Activated gamma-delta T cell treated with Interleukin-2 at 50 U/mL for 16 hours (primary cell): ENCODE measurements at places on chromosomes 5 and 9.

- no peak for DNase-seq
These were observed 62.1 kb upstream of the IL6ST start for GRCh38 chr5:56056875-56057274.

DNA sequence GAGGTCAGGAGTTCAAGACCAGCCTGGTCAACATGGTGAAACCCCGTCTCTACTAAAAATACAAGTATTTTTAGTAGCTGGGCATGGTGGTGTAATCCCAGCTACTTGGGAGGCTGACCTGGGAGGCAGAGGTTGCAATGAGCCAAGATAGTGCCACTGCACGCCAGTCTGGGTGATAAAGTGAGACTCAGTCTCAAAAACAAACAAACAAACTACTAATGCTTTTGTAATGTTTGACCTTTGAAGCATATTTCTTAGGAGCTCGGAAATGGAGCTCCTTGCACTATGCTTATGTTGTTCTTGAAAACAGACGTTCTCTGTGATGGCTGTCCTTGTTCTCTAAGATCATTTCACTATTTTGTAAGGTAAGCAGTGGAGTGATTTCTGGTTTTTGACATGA, 6.0 kb downstream of the F2RL2 start:
- DNase-seq = no peak

DNA sequence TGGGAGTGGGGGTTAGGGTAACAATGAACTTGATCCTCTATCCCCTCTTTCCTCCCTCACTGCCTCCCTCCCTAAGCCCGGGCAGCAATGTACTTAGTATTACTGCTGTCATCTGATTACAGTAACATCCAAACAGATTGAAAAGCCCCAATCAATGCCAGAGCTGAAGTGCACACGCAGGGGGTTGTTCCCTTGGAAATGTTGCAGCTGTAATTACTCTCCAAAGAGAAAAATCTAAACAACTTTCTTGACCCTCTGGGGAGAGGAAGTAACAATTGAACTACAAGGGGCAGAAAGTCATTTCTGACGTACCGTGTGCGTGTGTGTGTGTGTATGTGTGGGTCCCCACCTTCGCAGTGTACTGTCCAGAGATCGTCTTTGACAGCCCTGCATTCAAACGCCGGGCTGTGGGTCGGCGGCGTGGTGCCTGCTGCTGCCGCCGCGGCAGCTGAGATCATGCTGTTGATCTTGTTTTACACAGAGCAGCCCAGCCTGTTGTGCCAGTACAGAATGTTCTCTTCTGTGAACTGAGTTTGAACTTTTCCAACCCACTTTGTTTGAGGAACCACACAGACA, 66.0 kb upstream of the KLF9 start:
- no peak for DNase-seq

DNA sequence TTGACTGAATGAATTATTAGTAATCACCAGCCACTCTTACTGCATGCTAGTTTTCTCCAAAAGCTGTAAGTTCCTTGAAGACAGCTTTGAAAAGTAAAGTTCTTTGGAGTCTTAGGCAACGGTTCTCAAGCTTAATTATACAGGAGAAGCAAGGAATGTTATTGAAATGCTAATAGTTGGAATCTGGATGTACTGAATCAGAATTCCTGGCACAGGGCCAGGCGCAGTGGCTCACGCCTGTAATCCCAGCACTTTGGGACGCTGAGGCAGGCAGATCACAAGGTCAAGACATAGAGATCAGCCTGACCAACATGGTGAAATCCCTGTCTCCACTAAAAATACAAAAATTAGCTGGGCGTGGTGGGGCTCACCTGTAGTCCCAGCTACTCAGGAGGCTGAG, 33.4 kb downstream of the GRIA1 start:
- no peak for DNase-seq

DNA sequence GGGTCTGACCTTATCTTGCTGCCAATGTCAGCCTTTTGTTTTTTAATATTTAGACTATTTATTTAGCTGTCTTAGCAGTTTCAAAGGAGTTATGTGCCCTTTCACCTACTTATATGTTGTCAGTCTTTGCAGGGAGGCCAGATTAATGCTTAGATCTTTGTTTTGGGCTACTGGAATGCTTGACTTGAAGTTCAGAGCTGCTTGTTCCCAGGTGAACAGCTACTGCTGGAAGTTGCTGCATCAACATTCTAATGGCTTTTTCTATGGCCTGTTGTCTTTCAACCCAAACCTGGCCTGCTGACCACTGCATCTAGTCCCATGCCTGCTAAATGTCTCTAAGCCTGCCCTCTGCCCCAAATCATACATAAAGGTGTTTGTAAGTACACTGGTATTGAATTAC, 3.0 kb downstream of the SLC22A5 start:
- no peak for DNase-seq

DNA sequence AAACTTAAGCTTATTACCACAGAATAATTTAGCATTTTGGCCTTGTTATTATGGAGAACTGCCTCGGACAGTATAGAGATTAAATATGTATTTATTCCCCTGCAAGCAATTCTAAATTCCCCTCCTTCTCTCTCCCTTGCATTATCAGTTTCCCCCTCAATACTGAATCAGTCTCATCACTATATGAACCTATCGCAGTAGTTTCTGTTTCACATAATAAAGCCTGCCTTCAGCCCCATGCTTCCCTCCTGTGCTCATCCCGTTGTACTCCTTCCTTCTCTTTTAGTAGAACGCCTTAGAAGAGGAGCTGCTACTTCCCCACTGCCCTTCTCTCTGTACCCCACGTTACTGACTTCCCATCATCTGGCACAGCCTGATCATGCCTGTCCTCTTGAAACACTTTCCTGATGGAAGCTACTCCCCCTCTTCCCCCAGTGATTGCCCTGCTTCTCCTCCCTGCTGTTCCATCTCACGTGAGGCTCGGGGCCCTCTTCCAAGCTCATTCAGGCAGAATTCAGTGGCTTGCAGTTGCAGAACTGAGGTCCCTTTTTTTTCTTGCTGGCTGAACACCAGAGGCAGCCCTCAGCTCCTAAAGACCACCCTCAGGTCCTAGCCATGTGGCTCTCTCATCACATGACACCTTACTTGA, 93.4 kb downstream of the PPIC start:
- no peak for DNase-seq

- DNase-seq = no peak
These were observed 165.4 kb upstream of the TARS1 start for GRCh38 chr5:33275391-33275790.

DNA sequence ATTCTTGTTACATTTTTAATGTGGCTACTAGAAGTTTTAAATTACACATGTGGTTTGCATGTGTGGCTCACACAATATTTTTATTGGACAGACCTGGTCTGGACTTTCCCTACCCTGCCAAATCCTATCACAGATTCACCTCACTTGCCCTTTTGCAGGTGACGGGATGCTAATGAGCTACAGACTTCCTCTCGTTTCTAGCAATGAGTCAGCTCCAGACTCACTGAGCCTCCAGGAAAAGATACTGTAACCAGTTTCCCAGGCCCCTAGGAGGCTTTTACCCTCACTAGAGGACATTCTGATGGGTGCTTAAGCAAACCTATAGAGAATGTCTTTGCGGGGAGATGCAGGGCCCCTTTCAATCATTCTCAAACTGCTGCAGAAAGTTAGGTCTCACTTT, 135.4 kb downstream of the WDR41 start:
- DNase-seq = no peak

GRCh38 chr9:26477963-26478362, 414.6 kb downstream of the CAAP1 start:
- DNase-seq = no peak

DNA sequence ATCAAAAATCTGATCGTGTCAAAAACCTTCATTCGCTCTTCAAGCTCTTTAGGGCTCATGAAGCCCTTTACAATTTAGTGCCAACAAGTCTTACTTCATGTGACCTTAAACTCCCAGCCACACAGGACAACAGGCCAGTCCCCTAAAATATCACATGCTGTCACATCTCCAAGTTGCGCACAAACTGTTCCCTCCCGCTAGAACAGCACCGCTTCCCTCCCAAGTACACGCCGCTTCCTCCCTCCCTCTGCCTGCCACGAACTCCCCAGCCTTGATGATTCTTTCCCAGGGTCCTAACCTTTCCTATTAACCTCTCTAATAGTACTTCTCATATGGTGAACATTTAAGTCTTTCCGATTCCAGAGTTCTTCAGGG, 91.2 kb downstream of the TLE1 start:
- DNase-seq = no peak

DNA sequence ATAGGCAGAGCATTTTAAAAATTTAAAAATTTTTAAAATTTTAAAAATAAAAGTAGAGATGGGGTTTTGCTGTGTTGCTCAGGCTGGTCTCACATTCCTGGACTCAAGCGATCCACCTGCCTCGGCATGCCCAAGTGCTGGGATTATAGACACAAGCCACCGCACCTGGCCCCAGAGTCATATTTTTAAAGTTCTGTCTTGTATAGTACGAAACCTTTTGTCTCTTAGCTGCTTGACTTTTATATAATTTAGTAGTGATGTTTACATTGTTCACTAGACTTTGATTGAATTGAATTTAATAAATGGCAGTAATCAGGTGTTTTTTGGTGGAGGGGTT, 31.0 kb downstream of the LRRTM2 start:
- no peak for DNase-seq

GRCh38 chr5:77087484-77088261, 588 bp upstream of the ZBED3 start:
- no peak for DNase-seq

DNA sequence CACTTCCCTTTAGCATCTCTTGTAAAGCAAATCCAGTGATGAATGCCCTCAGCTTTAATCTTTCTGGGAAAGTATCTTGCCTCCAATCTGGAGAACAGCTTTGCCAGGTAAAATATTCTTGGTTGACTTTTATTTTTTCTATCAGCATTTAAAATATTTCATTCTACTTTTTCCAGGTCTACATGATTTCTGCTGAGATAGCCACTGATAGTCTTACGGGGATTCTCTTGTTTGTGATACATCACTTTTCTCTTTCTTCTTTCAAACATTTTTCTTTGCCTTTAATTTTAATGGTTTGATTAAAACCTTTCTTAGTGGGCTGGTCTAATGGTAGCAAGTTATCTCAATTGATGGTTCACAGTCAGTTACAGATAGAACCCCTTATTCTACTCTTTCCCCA, 33.9 kb upstream of the FAM120A start:
- no peak for DNase-seq

DNA sequence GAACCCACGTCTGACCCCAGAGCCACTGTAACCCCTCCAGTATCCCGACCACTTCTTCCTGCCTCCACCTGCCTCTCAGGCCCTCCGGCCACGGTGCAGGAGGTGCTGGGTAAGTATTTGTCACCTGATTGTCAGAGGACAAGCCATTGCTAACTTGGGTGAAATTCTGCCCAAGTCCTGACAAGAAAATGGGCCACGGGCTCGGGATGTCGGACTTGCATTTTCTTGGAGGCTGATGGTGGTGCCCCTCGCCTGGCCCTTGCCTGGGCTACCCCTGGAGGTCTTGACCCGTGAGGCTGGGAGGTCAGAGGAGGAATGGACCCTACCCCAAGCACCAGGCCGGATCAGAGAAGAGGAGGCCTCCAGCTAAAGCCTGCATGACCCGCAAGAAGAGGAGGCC, 149.7 kb upstream of the COL5A1 start:
- no peak for DNase-seq

- no peak for DNase-seq
These were observed 49.5 kb upstream of the LRRC14B start for GRCh38 chr5:141761-142160.

DNA sequence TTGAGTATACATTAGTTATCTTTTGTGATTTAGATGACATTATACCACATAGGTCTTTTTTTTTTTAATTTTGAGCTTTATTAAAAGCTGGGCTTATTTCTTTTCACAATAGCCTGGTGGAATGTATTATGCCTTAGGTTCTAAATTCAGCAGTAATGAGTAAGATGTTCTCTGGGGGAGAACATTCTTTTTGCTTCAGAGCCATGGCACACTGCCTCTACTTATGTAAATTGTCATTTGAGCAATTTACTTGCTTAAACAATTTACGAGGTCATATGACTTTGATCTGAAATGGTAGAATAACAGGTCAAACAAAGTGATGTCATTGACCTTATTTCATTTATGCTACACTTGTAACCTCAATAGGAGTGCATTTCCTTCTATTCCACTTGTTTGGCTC, 154.2 kb downstream of the FOCAD start:
- no peak for DNase-seq

- no peak for DNase-seq
These were observed 31.0 kb downstream of the GLDC start for GRCh38 chr9:6614489-6614888.

GRCh38 chr9:33159777-33160127, 7.4 kb downstream of the B4GALT1 start:
- DNase-seq = peak; percentile 44

DNA sequence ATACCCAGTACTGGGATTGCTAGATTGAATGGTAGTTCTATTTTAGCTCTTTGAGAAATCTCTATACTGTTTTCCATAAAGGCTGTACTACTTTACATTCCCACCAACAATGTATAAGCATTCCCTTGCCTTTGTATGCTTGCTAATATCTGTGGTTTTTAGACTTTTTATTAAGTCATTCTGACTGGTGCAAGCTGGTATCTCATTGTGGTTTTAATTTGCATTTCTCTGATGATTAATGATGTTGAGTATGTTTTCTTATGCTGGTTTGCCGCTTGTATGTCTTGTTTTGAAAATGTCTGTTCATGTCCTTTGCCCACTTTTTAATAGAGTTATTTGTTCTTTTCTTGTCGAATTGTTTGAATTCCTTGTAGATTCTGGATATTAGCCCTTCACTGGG, 512.7 kb upstream of the PAPPA start:
- DNase-seq = no peak

DNA sequence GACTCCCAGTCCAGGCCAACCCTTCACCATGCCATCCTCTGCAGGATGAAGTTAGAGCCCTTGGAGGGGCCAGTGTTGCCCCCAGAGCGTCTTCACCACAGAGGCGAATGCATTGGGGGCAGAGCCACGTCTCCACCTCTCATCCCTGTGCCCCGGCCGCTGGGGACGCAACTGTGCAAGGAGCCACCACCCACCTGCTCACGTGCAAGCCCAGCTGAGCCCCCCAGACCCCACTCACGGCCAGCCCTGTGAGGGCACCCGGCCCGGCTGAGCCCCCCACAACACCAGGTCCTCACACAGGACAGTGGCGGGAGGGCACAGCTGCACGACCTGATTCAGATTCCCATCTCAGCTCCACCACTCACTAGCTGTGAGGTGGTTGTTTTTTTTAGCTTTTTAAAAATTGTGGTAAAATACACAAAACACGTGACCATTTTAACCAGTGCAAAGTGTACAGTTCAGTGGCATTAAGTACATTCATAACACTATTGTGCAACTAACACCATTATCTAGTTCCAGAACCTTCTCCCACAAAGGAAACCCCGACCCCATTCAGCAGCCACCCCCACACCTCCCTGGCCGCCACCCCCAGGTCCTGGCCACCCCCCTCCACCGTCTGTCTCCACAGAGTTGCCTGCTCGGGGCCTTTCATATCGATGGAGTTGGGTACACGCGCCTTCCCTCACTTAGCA, 33.5 kb upstream of the UBAC1 start:
- no peak for DNase-seq

DNA sequence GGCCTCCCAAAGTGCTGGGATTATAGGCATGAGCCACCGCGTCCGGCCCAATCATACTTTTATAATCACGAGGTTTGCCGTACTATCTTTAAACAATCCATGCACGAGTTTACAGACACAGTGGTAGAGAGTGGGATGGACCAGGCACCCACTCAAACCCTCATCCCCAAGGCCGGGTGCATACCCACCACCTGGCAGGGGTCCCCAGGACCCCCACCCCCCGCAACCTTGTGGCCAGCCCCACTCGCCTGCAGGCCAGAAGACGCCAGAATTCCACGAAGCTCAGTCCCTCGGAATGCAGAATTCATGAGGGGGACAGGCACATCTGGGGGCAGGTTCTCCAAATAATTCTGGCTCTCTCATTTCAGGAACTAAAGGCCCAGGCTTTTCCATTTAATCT, 17.1 kb downstream of the NACC2 start:
- no peak for DNase-seq
